ENCODE measurements at places on chromosomes 2 and 18.

DNA sequence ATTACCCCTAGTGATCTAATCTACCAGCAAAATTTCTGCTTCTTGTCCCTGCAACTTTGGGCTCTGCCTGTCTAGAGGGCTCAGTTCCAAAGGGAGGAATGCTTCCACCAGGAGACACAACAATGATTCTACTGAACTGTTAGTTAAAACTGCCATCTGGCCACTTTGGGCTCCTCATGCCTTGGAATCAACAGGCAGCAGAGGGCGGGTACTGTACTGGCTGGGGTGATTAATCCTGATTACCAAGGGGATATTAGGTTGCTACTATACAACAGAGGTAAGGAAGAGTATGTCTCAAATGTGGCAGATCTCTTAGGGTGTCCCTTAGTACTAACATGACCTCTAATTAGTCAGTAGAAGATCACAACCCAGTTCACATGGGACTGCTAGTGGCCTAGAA is 21.4 kb downstream of the HADHA start:
- DNase-seq: no peak

GRCh38 chr18:75247611-75248421 is 37.2 kb downstream of the TSHZ1 start:
- DNase-seq: no peak

GRCh38 chr2:119179991-119180390 is 21.4 kb upstream of the C1QL2 start:
- no peak for DNase-seq

DNA sequence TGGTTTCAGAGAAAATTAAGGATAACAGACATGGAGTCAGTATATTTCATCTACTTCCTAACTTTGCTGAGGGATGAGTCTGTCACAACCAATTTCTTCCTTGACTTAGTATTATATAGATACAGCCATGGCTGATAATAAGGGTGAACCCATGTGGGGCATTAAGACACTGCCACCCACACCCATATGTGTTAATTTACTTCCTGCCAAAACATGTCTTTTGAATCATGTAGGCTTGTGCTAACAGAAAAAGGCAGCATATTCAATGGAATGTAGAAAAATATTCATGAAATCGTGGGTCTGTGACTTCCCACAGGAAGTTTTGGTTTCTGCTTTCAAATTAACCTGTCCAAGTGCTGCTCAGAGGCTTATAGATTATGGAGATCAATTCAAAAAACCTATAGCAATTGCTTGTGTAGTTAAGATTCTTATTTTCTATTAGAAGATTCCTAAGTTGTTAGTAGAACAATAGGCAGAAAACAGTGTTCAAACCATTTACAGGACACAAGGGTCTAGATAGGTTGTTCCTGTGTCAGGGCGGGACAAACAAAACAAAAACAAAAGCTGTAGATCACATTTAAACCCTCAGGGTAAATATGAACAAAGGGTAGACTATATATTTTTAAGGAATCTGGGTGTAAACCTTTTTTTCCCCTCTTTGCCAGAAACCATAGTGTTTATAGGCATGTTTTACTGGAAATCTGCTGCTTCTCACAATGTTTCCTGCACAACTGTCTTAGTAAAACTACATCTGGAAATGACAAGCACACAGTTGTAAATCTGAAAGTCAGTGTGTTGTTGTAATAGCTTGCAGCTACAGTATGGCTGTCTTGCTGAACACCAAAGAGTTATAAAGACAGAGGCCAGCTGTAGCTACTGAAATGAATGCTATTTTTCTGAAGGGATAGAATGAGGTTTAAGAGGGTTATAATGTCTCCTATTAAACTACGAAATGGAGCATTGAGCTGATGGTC is 691.2 kb downstream of the EPHA4 start:
- no peak for DNase-seq

DNA sequence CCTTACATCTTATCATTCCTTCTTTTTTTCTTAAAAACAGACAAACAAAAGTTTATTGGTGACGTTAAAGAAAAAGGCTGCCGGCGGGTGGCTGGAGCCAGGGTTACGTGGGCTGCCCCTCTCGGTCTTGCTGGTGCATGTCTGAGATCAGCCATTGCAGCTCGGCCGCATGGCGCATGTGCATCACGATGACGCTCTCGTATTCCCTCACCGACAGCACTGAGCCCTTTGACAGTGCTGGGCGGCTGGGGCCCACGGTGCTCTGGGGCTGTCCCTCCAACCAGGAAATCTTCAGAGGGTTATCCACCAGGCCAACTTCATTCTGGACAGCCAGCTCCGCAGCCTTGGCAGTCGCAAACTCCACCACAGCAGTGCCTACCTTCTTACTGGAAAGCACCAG is 1081.8 kb upstream of the TMEFF2 start:
- DNase-seq: no peak

GRCh38 chr18:55354795-55355194 is 233.2 kb downstream of the TCF4 start:
- no peak for DNase-seq

GRCh38 chr18:7878265-7879211 is 311.4 kb downstream of the PTPRM start:
- DNase-seq: no peak

DNA sequence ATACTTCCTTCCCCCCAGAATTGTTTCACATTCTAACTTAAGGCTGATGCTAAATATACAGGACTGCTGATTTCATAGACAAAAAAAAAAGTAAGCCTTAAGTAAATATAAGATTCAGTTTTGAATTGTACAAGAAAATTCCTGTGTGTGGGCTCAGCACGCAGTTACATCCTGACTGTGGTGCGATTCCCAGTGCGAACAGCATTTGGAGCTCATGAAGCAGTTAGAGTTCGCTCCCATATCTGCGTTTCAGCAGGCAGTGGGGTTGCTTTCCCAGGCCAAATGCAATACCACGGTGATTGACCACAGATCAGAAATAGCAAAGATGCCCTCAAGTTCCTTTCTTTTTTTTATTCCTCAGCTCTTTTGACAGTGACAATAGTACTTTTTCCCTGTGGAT is 75.6 kb downstream of the SATB2 start:
- no peak for DNase-seq

DNA sequence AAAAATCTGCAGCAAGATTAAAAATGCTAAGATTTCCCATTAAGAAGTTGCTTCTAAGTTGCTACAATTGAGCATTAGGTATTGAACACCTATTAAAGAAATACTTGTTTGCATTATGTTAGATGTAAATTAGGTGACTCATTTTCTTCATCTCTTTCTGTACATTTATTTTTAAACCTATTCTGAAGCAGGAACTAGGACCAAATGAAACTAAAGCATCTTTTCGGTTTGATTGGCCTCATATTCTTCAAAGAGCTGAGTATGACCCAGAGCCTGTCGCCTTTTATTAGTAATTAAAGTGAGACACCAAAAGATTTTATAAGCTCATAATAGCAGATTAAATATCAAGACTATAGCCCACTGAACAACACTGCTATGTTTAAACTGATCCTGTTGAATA is 83.4 kb upstream of the ZEB2 start:
- no peak for DNase-seq

- no peak for DNase-seq
These were observed 47.5 kb upstream of the ASB1 start for GRCh38 chr2:238379096-238379810.

- no peak for DNase-seq
These were observed 137.9 kb downstream of the CDH2 start for GRCh38 chr18:28039078-28039477.

GRCh38 chr2:238344517-238344916 is 24.2 kb downstream of the TRAF3IP1 start:
- DNase-seq: no peak

DNA sequence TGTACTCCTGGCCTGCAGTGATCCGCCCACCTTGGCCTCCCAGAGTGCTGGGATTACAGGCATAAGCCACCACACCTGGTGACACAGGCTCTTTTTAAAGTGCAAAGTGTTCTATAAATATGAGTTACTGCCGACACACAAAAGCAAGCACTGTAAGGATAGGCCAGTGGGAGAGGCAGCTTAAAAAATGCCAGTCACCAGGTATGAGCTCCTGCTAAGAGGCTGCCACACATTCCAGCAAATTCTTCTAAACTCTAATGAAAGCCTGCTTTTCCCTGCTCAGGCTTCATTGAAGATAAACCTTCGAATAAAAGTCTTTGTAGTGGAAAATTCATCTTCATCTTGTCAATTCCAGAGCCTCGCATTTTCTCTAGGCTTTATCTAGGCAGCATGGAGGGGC is 203.0 kb upstream of the PID1 start:
- no peak for DNase-seq

- DNase-seq: no peak
These were observed 22.1 kb downstream of the ASB18 start for GRCh38 chr2:236242057-236242495.

- no peak for DNase-seq
These were observed 21.1 kb downstream of the CASP10 start for GRCh38 chr2:201203916-201204654.

GRCh38 chr2:203908797-203909185 is 27.8 kb upstream of the ICOS start:
- no peak for DNase-seq

GRCh38 chr2:9261231-9261883 is 54.7 kb downstream of the ASAP2 start:
- no peak for DNase-seq
